Omental fat pad (tissue), 4 donors: ENCODE measurements at places on chromosomes 5 and 9.

GRCh38 chr9:133761641-133762248, 23.6 kb upstream of the SARDH start:
- DNase-seq, result no peak

- no peak for DNase-seq
These were observed 1731.2 kb upstream of the CDH6 start for GRCh38 chr5:29462241-29462640.

DNA sequence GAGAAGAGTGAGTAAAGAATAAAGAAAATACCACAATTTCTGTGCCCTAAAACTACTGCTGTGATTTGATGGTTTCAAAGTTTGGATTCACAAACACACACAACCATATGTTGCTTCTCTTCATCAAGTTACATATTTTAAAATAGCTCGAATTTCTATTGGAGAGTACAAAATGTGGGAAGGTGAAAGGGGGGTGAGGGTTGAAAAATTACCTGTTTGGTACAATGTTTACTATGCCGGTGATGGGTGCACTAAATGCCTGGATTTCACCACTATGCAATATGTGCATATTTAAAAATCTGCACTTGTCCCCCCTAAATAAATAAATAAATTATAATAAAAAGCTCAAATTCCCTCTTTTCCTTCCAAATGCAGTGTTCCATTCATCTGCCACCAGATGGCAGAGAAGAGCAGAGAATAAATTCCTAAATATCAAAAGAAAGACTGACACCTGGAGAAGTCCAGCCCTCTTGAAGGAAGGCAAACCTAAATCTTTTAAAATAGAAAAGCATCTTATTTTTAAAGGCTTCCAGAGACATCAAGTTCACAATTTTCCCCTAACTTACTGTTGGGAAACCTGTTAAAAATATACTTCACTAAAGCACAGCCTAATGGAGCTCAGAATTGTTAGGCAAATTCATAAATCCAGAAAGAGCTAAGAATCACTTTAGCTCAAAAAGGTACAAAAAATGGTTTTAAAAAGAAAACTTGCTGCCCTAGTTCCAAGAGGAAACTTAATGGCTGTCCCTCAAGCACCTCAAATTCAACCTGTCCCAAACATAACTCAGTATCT, 24.8 kb upstream of the HNRNPA0 start:
- no peak for DNase-seq

GRCh38 chr5:14351845-14352712, 208.9 kb downstream of the TRIO start:
- DNase-seq, result no peak

DNA sequence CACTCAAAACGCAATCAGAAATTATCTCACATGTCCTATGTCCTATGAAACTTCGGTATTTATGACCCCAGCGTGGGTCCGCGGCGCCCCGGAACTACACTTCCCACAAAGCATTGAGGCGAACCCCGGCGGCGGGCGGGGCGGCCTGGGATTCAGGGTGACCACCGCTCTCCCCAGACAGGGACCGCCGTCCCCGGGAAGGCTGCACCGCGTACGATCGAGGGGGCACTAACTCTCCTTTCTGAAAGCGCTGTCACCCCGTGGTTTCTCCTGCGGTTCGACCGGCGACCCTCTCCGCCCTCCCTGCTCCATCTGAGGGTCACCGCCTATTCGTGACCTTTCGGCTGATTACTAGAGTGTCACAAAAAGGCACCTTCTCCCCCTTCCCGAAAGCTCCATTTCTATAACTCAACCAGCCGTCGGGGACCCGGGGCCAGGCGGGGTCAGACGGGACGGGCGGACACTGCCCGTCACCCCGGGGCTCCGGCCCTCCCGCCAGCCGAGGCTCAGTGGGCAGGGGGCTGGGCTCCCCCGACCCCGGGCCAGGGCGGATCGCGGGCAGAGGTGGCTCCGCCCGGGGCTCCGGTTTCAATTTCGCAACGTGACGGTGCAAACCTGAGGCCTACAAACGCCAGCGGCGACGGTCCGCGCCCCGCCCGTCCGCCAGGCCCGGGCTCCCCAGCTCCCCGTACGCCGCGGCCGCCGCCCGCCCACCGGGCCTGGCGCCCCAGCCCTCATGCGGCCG, 1.3 kb downstream of the ECPAS start:
- peak; percentile 65 for DNase-seq

DNA sequence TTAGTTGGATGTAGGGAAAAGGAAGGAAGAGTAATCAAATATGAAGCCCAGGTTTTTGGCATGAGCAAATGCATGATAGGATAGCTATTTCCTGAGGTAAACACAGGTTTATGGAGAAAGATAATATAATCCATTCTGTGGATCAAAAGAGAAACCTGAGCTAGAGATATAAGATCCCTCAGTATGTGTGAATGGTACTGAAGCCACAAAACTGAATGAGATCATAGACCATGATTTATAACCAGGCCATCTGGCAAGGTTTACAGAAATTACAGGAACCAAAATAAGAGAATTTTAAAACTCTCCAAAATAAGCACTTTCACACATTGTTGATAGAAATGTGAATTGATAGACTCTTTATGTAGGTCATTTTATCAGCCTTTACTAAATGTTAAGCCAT, 28.7 kb upstream of the ECM2 start:
- DNase-seq, result no peak
